ENCODE measurements at places on chromosomes 16 and 17.

GRCh38 chr17:56434610-56435009, 158.9 kb upstream of the NOG start:
- DNase-seq = no peak

DNA sequence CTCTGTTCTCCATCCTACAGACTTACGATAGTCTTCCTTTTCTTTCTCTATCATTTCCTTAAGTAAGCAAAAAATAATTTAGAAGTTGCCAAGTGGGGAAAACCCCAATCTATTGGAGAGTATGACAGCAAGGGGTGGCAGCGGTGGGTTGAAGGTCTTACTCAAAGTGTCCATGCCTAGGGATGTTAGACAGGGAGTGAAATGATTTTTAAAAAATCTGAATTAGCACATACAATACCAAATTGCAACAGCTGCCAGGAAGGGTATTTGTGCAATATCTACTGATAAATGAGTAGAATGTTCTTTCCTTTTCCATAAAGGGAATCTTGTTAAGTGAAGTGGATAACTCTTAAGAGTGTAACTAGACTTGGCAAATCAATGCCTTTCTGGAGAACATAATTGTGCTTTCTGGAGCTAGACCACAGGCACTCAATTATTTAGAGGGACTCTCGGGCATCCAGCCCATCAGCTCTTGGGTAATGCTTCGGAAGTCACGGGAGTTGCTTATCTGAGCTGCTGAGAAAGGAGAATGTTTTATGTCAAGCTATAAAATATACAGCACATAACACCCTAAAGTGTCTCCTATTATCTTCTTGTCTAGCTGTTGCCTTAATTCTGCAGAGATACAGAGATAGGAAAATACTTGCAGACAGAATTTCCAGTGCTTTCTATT, 151.5 kb downstream of the KCNJ2 start:
- no peak for DNase-seq

DNA sequence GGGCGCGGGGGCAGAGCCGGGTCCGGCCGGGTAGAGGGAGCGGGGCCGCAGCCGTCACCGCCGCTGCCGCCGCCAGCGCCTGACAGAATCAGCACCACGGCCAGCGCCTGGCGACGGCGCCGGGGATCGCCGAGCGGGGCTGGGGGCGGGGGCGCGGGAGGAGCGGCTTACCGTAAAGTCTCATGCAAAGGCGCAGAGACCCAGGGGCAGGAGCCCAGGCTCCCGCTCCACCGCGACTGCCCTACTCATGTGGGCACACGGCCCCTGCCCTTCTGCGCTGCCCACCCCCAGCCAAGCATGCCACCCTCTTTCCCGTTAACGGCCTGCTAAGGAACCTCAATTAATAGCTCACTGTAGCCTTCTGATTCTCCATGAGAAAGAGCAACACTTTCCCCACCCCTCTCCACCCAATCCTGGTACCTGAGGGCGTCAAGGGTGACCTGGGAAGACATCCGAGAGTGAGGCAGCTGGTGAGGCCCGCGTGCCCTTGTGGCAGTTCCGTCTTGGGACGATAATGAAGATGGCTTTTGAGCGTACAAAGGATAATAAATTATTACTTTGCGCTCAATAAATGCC, at the start of gene SEZ6:
Gene SEZ6 (minus strand): TSS at position 98 of the 576 bp plus-strand sequence. CDS start 164 bp downstream, outside the sequence.
- DNase-seq = peak; percentile 44

- no peak for DNase-seq
These were observed 1.3 kb downstream of the TOM1L2 start for GRCh38 chr17:17970699-17971430.

- no peak for DNase-seq
These were observed 37.7 kb upstream of the SREBF1 start for GRCh38 chr17:17874478-17874877.

DNA sequence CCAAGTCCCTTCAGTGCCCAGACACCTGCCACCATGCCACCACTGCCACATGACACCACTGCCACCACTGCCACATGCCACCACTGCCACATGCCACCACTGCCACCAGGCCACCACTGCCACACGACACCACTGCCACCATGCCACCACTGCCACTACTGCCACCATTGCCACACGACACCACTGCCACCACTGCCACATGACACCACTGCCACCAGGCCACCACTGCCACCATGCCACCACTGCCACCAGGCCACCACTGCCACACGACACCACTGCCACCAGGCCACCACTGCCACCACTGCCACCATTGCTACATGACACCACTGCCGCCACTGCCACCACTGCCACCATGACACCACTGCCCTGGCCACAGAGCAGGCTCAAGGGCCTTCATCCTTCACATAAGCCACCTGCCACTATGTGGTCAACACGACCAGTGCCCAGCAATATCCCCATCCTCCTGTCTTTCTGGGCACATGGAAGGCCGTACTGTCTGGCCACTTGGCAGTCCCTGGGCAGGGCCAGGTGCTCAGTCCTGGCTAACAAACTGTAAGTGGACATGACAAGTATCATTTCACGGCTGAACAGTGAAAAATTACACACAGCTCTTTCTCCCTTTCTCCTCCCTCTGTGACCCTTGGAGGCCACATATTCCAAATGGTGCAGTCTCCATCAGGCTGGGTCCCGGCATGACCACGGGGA, 33.1 kb downstream of the ABR start:
- DNase-seq = no peak

DNA sequence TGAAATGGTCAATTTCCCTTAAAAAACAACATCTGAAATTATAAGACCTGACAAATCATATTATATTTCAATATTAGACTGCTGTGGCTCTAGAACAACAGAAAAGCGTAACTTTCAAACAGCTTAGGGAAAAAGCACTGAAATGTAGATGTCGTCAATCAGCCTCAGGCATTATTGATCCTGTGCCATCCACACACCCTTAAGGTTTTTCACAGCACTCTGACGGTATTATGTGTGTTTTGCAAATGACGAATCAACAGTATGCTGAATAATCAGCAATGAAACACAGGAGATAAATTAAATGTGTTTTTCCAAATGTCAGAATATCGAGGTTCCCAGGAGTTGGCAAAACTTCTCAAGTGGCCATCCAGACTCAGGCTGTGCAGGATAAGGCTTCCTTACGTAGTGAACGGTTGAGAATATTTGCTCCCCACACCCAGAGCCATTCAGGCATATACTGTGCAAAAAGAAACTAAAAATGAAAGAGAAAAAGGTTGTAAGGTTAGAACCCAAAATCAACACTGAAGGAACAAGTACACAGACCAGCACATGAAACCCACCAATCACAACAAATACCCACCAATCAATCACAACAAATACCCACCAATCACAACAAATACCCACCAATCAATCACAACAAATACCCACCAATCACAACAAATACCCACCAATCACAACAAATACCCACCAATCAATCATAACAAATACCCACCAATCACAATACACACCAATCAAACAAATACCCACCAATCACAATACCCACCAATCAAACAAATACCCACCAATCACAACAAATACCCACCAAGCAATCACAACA, 7.7 kb upstream of the MBTPS1 start:
- DNase-seq = no peak

DNA sequence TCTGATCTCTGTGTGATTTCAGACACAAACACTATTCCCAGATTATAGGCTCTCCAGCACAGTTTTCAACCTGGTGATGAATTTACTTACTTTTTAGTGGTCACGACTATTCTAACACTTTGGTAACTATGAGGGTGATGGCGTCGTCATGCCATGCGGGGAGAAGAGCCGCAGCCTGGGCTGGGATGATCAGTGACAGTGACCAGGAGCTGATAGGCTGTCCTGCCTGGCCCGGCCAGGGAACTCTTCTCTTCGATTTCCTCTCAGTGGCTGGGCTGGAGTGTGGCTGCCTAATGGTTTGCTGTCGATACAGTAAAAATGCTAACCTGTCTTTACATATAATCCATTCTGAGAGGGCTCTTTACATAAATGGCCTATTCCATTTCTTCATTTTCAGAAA, 113.1 kb downstream of the IRX3 start:
- DNase-seq = no peak

- DNase-seq = no peak
These were observed 645 bp upstream of the ELMO3 start for GRCh38 chr16:67198238-67198734.

- no peak for DNase-seq
These were observed 259.4 kb downstream of the CDH13 start for GRCh38 chr16:82886146-82886545.

GRCh38 chr16:86258713-86259112, 251.6 kb upstream of the FOXF1 start:
- DNase-seq = no peak

GRCh38 chr16:265711-266110, 10.0 kb downstream of the RGS11 start:
- DNase-seq = no peak

DNA sequence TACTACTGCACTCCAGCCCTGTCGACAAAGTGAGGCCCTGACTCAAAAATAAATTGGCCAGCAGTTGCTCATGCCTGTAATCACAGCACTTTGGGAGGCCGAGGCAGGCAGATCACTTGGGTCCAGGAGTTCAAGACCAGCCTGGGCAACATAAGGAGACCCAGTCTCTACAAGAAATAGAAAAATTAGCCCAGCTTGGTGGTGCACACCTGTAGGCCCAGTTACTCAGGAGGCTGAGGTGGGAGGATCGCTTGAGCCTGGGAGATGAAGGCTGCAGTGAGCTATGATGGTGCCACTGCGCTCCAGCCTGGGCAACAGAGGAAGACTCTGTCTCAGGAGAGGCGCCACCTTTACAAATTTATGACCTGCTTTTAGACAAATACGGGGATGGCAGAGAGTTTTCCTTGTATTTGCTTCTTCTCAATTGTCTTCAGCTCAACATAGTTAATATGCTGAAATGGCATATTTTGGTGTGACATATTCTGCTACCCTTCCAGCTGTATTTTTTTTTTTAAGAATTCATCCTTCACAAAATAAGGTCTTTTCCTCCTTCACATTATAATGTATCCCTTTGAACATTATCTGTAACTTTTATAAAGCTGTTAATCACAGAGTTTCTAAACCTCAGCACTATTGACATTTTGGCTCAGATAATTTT, 21.1 kb upstream of the YPEL2 start:
- DNase-seq = no peak

DNA sequence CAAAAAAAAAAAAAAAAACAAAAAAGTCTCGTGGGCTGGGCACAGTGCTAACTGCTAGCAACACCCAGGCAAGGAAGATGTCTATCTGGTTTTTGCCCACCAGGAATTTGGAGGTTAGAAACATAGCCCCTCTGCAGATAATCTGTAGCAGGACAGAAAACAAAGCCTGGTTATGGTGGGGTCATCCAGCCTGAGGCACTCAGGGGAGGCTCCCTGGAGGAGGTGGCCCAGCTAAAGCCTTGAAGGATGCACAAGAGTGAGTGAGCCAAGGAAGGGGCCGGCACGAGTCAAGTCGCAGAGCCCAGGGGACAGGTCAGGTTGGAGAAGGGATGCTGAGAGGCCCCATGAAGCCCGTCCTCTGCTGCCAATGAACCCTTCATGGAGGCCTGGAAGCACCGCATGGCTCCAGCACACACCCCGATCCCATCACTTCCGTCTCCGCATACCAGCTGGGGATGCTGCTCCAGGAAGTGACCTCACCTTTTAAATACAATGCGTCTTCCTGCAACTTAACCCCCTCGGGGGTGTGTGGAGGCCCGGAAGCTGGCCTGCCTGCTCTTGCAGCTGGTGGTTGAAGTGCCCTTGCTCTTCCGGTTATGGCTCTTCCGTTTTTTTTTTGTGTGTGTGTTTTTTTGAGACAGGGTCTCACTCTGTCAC, 86.5 kb downstream of the ENGASE start:
- DNase-seq = no peak

- DNase-seq = peak; percentile 62
These were observed 8.2 kb downstream of the CAVIN1 start for GRCh38 chr17:42414704-42415409.

All from activated CD4-positive, alpha-beta T cell treated with anti-CD3 and anti-CD28 coated beads for 4 hours (primary cell).